Lung (tissue), 17 donors: ENCODE measurements at places on chromosomes 13 and 19. TPM values are rescaled to one million over a fixed set of nuclear protein-coding genes. Genes with fewer than 3 reads are reported as not detected.

DNA sequence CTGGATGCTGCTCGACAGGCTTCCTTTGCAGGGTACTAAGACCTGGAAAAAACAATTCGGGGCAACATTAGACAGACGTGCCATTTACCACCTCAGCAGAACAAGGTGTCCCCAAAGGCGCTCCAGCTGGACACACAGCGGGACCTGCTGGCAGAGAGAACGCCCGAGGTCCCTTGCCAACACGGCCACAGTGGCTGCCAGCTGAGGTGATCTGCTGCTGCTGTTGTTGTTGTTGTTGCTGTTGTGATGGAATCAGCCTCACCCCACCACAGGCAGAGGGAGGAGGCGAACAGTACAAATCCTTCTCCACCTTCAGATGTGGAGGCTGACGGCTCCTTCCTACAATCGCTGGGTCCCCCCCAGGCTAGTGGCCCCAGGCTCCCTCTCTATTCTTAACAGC is 25.2 kb downstream of the ANKRD27 start:
- no peak overlapping the region for H3K4me3 ChIP-seq
- H3K27ac ChIP-seq, result peak overlapping the region; percentile 74
- H3K4me1 ChIP-seq, result peaks cover 16% of the 10 kb centered on the region

The PIP5K1C gene
- total RNA-seq, result 22.4 TPM

DNA sequence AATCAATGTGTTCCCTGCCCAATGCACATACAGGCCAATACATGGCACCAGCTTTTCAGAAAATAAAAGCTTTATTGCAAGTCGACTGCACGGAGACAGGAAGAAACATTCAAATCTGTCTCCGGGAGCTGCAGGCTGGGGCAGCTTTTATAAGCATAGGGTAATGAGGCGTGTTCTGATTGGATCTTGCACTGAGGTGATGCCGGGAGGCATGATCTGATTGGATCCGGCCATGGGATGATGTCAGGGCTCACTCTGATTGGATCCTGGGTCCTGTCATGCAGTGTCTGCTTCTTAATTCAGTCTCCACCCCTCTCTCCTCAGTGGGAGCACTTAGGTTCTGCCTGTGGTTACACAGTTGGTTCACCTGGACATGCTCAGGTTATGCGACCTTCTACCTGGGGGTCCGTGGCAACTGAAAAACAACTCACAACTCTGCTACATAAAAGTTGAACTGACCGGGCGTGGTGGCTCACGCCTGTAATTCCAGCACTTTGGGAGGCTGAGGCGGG is 11.8 kb upstream of the FBN3 start:
- DNase-seq, result peak; percentile 42
- H3K36me3 ChIP-seq, result no peaks in the 10 kb centered on the region
- no peak overlapping the region for H3K27ac ChIP-seq
- no peak overlapping the region for H3K4me3 ChIP-seq
- H3K27me3 ChIP-seq, result no peaks in the 10 kb centered on the region

The PLA2G4C gene
- 6.4 TPM for total RNA-seq

GRCh38 chr19:7748756-7749155 is 1.4 kb upstream of the CD209 start:
- no peaks in the 10 kb centered on the region for H3K4me1 ChIP-seq

The KLK14 gene
- 3.9 TPM for total RNA-seq

DNA sequence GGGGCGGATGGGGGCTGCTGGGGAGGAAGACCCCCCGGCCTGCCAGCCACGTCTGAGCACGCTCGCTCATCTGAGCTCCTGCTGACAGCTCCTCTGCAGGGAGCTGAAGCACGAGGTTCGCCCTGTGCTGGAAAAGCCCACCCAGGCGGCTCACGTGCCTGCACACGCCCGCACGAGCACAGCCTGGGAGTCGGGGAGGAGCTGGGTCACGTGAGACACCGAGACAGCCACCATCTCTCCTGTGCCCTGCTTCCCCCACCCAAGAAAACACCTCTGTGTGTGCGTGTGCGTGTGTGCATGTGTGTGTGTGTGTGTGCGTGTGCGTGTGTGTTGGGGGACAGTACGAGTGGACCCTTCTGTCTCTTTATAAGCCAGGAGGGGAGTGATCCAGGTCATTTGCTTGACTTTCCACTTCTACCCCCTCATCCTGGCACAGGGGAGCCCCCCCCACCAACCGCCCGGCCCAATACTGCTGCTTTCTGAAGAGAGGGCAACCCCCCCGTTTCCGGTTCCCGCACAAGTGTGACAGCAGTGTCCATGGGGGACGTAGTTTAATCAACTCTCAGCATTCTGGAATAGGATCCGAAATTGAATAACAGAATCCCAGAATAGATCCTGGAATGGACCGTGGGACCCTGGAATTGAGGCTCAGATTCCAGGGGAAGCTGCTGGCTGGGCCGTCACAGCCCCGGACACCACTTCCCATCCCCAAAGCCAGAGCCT is 42.5 kb downstream of the CELF5 start:
- H3K36me3 ChIP-seq, result no peaks in the 10 kb centered on the region
- no peak overlapping the region for H3K27ac ChIP-seq
- H3K27me3 ChIP-seq, result peaks cover 25% of the 10 kb centered on the region
- no peak overlapping the region for H3K4me3 ChIP-seq
- H3K4me1 ChIP-seq, result no peaks in the 10 kb centered on the region
